ENCODE measurements at places on chromosomes 13 and 19. TPM values are rescaled to one million over a fixed set of nuclear protein-coding genes. Genes with fewer than 3 reads are reported as not detected.

DNA sequence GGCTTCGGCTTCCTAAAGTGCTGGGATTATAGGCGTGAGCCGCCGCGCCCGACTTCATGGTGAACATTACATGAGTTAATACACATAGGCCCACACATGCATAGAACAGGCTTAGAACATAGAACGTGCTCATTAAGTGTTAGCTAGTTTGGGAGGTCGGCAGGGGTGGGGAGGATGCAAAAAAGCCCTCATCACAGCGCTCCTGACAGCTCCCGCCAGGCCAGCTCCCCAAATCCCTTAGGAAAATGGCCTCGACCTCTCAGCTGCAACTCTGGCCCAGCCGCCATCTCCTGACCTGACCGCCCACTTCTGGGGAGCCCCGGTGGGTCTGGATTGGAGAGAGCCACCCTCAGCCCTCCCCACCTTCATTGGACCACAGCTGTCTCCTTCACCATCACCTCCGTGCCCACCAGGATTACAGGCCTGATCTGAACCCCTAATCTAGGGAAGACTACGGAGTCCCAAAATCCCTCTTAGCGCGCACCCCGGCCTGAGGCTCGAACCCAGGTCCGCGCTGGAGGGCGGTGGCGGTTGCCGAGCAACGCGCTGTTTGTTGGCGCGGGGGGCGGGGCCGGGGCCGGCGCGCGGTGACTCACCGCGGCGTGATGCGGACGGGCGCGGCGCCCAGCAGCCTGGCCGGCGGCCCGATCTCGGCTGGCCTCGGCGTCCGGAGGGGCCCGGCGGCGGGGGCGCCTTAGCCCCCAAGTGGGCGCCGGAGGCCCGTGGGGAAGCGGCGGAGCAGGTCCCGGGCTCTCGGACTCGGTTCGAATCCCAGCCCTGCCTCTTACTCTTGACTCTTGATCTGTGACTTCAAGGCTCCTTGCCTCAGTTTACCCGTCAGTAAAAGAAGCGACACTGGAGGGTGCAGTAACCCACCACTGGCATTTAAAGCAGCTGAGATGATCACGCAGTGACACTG, 26.7 kb upstream of the NANOS3 start:
- peak; percentile 94 for DNase-seq

GRCh38 chr13:34816245-34816884, 125.7 kb upstream of the NBEA start:
- DNase-seq: peak; percentile 24

- no peak for DNase-seq
Observed at GRCh38 chr19:43552616-43553015, 19.6 kb downstream of the ZNF575 start.

DNA sequence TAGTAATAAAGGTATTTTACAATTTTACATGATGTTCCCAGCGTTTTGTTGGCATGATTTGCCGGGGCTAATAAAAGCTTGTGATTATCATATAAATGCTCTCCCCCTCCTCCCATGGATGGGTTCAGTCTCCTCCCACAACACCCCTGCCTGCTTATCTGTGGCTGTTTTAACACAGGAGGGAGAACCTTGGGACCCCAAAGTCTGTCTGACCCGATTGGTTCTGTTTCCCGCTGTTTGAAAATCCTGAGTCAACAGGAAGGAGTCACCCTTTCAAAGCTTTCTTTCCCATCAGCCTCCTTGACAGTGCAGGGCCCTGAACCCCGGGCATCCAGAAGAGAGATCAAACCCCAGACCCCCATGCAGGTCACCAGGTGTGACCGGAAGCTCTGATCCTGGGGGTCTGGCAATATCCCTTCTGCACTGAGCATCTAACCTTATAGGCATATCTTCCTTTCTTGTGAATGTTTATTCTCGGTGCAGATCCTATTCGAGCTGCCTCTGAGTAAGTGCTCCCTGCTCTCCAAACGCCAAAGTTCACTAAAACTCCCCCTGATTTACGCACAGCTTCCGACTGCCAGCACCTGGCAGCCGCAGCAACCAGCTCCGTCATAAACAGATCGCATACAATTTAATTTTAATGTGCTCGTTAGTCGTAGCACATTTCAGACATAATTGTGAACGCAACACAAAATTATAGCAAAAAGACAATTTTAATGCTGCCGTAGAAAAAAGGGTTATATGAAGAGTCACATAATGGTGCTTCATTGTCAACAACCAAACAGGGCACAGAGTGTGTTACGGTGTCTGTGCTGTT, 74.8 kb downstream of the TSHZ3 start:
- DNase-seq: no peak

SRRM5 gene
- 0.26 TPM for total RNA-seq

CIC gene
- 16.1 TPM for total RNA-seq

HTR2A gene
- 0.04 TPM for total RNA-seq

PALM3 gene
- total RNA-seq: 9.4 TPM
